PC-3 (cell line): ENCODE measurements at places on chromosomes 5 and 9.

DNA sequence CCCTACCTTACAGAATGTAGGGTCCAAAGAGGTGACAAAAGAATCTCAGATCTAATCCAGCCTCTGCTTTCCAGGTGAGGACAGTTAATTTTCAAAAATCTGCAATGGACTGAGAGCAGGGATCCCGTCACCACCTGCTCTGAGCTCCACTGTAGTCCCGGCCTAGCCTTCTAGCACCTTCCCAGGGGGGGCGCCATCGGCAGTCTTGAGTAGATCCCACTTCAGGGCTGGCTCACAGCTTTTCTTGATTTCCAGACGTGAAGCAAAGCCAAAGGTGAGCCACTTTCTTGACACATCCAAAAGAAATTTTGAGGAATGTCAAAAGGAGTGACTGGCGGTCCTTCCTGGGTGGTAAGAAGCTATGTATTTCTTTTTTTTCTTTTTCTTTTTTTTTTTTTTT, 114.1 kb downstream of the SYK start:
- peak; percentile 33 for DNase-seq

- DNase-seq, result peak; percentile 79
Observed at GRCh38 chr5:96031811-96032261, 70.2 kb upstream of the ELL2 start.

DNA sequence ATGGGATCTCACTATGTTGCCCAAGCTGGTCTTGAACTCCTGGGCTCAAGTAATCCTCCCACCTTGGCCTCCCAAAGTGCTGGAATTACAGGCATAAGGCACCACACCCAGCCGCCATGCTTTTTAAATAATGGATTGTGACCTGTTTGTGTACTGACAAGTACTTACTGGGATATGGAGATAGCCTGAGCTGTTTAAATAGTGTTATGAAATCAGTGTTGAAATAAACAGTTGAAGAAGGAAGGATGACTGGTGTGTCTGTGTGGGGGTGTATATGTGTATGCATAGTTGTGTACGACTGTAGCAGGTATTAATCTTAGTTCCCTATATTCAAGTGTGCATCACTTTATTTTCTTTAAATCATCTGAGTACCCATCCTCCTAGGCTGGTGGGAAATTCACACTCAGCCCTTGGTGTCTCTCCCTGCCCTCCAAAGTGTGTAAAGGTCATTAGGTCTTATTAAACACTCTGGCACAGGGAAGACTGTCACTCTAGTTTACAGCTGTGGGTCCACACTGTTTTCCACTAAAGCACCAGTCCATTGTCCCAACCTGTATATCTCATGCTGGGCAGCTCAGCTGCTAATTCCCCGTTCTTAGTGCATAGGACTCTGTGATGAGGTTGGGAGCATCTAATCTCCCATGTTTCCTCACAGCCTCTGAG, 91.0 kb downstream of the SNX18 start:
- DNase-seq, result no peak

- no peak for DNase-seq
Observed at GRCh38 chr5:74363603-74364205, 276.8 kb downstream of the ENC1 start.

- no peak for DNase-seq
Observed at GRCh38 chr5:181161534-181162175, 14.3 kb downstream of the OR2V2 start.

- no peak for DNase-seq
Observed at GRCh38 chr5:57102905-57103255, 71.0 kb upstream of the GPBP1 start.

GRCh38 chr9:132288361-132288760, 66.4 kb downstream of the SETX start:
- DNase-seq, result no peak

GRCh38 chr9:95852059-95853032, 23.1 kb upstream of the ERCC6L2 start:
- DNase-seq, result peak; percentile 73

DNA sequence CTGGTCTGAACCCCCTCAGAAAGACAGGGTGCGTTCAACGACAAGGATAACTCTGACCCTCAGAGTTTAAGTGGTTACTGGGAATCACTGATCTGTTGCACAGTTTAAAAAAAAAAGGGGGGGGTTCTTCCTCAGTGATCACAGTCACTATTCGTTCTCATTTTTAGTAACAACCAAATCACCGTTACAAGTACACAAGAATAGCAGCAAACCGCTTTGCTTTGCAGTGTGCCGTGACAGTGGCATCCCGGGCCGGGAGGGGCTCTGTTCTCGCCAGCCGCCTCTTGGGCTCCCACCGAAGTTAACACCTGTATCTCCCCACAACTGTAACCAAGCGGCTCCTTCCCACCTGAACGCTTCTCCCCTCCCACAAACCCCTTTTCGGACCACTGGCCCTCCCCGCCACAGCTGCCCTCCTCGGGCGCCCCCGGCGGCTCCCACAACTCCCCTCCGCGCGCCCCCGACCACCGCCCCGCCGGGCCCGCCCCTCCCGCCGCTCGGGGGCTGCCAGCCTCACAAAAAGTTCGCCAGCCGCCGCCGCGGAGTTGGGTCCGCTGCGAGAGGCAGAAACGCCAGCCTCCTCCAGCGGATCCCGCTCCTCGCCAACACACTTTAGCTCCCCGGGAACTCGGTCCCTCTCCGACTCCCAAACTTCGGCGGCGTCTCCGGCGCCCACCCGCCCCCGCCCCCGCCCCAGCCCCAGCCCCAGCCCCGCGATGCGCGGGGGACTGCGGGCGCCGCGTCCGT, 1.2 kb downstream of the SSBP2 start:
- no peak for DNase-seq

DNA sequence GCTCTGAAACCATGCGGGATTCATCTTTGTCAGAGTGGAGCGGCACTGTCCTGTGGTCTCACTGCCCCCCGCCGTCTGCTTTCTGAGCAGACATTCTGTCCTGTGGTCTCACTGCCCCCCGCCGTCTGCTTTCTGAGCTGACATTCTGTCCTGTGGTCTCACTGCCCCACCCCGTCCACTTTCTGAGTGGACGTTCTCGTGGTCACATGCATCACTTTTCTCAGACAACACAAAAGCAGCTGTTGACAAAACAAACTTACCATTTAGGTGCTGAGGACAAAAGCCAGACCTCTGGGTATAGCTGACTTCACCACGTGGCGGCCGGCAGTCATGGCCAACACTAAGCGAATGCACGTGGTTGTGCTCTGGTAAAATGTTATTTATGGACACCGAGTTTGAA, 2.8 kb downstream of the LRRC14B start:
- DNase-seq, result no peak

DNA sequence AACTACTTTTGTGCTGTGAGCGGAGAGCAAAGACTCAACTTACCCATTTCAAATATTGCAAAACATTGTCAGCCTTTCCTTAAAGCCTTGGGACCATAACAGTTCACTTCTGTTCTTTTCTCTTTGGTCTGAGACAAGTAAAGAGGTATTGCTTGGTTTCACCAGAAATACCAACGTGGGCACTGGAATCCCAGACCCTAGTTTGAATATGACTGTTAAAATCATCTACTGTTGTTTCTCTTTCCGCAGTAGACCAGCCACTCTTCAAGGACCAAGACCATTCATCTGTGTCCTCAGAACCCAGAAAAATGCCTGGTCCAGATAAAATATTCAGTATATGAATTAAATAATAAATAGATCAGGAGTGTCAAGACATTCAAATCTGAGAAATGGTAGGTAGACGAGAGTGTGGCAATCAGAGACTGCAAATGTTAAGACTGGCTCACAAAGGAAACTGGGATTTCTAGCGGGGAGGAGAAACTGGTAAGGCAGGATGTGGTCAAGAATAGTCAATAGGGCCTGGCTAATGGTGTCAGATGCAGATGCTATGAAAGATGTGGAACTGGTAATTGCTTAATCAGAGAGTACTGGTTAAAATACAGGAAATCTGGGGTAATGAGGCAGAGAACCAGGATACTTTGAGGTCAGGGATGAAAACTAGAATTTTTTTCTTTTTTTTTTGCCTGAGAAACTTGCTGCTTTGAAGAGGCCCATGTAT, 82.1 kb upstream of the IL33 start:
- peak; percentile 72 for DNase-seq

DNA sequence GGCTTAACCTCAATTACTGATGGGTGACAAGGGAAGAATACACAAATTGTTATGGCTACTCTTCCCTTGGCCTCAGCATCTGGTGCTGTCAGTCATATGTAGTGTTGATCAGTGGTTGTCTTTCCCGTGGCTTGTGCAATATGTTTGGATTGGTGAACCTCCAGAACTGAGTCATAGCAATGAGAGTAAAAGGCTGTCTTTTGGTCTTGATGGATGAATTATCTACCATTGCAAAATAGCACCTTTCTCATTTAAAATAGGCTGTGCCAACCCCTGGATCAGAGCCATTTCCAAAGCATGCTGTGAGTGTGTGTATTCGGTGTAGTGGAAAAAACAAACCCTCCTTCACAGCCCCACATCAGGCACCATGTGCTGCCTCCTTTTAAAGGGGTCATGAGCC, 14.6 kb upstream of the F2R start:
- DNase-seq, result peak; percentile 79

GRCh38 chr5:114335391-114335790, 26.5 kb upstream of the KCNN2 start:
- DNase-seq, result no peak

DNA sequence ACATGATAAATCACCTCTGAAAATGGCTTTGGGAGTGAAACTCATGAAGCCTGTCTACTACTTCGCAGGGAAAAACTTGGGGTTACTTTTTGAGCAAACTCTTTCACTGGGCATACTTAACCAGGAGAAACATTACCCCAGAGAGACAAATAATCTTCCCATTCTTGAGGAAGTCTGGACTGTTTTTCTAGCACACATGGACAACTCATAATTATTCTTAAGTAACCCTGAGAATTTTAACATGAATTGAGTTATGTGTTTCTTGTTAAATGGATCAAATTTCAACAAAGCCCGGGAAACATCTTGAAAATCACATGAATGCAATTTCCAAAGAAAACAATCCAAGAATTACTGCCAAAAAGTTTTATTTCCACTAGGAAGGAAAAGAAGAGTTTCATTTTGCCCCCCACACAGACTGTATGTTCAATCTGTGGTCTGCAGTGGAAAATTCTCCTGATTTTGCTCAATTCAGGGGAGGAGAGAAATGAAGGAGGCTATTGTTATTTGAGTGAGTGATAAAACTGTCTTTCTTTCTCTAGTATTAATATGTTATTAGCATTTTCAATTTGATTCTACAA, 564.8 kb upstream of the CLINT1 start:
- DNase-seq, result no peak

DNA sequence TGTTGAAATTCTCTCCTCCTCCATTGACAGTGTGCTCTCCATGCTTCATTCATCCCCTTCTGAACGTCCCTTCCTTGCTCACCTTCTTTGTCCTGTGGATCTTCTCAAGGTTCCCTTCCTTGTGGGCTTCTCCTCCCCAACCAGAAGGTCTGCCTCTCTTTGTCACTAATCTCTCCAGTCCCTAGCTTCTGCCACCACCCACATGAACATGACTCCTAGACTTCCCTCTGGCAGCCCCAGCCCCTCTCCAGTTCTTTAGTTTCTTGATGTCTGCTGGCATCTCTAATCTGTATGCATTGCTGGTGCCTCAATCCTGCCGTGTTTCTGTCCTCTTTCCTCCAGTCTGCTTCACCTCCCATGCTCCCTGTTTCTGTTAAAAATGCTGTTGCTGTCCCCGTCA, 79.3 kb downstream of the ARHGAP26 start:
- no peak for DNase-seq

DNA sequence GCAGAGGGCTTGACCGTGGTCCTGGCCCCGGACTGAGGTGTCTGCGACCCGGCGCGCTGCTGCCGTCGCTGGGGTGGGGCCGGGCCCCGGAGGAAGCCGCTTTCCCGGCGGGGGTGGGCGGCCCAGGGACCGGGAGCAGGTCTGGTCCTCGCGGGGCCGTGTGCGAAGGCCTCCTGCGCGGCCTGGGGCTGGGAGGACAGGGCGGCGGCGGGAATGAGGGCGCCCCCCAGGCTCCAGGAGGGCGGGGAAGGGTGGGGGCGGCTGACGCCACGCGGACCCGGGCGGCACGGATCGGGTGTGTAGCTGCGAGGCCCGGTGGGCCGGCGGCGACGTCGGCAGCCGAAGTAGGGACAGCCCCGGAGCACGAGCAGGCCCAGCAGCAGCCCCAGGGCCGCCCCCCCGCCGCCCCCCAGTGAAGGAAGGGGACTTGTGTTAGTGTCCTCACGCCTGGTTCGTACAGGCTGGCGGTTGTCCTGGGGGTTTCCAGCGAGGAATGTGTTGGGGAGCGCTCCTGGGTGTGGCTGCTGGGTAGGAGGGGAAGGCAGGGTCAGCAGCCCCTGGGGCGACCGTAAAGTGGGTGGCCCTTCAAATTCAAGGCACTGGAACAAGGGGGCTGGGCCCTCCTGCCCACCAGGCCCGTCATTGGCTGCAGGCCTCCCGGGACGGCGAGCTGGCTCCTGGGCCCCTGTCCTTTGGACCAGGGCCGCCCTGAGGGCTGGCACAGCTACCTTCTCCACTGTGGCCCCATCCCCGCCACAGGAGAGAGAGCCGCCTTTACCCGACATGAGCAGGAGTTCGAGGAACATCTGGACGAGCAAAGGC, 597 bp upstream of the TMEM250 start:
- peak; percentile 13 for DNase-seq

GRCh38 chr5:107646418-107646817, 24.3 kb downstream of the EFNA5 start:
- no peak for DNase-seq

DNA sequence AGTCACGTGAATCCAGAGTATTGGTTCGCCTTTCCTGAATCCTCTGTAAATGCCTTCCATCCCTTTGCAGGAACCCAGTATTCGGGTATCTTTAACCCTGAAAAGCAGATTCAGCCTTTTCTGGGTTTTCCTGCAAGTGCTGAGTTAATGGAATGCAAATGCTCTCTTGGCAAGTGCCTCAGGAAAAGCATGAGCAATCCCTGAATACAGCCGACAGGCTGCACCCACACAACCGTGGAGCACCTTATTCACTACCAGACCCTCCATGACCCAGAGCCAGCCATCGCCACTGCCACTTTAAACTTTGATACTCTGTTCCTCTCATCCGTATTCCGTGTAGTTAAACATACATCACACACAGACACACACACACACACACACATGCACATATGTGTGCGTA, 54.4 kb downstream of the ZNF622 start:
- DNase-seq, result no peak

- DNase-seq, result peak; percentile 49
Observed at GRCh38 chr5:157574456-157575380, 857 bp downstream of the ADAM19 start.

DNA sequence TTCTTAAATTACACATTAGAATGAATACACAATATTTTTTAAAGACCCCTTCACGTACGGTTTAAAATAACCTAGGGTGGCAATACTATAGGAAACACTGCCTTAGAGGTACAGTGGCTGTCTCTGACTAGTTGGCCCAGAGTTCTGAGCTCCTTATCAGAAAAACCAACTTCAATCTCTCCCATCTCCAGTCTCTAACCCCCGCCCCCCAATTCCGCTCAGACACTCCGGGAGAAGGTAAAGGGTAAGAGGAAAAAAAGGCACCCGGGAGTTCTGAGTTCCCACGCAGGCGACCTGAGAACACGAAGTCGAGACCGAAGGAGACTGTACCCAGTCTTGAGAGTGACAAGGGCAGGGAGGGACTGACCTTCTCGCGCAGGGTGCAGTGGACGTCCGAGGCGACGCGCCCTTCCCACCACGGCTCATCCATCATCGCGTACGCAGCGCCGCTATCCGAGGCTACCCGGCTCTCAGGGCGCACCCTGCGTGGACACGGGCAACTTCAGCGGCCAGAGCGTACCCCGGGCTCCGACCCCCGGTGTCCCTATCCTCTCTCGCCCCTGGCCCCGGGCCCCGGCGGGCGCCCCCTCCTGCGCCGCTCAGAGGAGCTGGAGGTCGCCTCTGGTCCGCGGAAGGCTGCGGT, 752 bp downstream of the CCNJL start:
- no peak for DNase-seq
